ENCODE measurements at places on chromosomes 2 and 18.
A peak's percentile ranks its signal among the peaks of the same experiment; 100 is the strongest.

DNA sequence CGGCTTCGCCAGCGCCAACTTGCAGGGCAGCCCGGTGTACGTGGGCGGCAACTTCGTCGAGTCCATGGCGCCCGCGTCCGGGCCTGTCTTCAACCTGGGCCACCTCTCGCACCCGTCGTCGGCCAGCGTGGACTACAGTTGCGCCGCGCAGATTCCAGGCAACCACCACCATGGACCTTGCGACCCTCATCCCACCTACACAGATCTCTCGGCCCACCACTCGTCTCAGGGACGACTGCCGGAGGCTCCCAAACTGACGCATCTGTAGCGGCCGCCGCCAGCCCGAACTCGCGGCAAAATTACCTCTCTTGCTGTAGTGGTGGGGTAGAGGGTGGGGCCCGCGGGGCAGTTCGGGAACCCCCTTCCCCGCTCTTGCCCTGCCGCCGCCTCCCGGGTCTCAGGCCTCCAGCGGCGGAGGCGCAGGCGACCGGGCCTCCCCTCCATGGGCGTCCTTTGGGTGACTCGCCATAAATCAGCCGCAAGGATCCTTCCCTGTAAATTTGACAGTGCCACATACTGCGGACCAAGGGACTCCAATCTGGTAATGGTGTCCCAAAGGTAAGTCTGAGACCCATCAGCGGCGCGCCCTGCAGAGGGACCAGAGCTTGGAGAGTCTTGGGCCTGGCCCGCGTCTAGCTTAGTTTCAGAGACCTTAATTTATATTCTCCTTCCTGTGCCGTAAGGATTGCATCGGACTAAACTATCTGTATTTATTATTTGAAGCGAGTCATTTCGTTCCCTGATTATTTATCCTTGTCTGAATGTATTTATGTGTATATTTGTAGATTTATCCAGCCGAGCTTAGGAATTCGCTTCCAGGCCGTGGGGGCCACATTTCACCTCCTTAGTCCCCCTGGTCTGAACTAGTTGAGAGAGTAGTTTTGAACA lies 15.1 kb downstream of the HOXD3 start:
- no peak for DNase-seq

DNA sequence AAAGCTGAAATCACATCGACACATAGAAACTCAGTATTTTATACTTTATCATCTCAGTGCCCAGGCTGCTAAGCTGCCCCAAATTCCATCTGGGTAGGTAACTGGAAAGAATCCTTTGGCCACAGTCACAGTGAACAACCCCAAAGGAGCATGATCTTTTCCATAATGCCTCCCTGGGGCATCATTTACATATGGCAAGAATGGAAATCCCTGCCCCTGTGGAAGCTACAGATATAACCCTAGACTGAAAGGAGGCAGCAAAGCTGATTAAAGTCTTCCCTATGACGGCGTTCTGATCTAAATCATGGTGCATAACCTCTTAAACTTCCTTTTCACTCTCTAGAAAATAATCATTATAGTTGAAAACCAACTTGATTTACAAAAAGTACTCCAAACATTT lies 41.5 kb downstream of the MAP3K19 start:
- DNase-seq: no peak

DNA sequence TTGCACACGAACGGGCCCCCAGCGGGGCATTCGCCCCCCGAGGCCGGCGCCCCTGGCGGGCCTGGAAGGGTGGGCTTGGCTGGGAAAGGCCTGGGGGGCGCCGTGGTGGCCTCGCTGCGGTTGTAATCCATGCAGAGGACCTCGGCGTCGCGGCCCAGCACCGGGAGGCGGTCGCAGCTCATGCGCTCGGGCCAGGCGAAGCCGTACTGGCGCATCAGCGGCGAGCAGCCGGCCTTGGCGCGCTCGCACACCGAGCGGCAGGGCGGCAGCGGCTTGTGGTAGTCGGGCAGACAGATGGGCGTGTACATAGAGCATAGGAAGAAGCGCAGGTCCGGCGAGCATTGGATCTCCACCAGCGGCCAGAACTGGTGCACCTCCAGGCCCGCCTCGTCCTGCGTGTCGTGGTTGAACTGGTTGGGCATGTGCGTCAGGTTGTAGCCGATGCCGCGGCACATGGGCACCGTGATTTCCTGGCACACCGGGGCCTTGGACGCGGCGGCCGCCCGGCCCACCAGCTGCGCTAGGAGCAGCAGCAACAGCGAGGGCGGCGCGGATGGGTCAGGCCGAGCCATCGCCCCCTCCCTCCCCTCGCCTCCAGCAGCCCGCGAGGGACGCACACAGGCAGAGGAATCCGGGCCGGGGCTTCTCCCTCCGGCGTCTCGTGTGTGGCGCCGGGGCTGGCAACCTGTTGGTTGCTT lies 1.4 kb downstream of the FZD5 start:
- DNase-seq: no peak

DNA sequence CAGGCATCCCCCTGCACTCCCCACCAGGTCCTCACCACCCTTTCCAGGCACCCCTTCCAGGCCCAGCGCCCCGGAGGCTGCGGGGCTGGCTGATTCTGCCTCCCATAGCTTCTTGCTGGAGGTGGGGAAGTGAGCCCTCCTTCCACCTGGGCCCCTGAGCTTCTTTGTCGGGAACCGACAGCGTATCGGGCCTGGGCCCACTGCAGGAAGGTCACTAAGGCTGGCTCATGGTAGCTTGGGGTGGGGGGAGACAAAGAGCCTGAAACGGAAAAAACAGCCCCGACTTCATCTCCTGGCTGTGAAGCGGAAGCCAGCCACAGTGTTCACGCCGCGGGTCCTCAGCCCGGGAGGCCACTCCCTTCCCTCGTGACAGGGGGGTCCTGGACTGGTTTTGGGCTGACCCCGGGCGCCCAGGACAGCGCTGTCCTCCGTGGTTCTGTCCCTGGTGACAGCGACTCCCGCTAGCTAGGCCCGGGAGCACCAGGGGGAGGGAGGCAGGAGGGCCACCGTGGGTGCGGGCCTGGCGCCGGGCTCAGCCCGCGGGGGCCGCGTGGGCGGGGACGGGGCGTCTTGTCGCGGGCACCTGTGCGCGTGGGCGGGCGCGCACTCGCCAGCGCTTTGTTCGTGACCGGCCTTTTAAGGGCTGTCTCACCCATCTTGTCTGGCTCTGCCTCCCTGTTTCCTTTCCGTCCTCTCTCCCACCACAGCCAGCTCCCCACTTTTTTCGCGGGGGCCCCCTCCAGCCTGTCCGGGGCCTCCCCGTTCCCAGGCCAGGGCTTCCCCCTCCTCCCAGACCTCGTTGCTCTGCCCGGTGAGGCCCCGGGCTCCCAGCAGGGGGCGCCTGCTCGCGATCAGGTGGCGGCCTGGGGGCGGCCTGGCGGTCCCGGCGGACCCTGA lies 64.9 kb downstream of the DNMT3A start:
- DNase-seq: peak; percentile 72

DNA sequence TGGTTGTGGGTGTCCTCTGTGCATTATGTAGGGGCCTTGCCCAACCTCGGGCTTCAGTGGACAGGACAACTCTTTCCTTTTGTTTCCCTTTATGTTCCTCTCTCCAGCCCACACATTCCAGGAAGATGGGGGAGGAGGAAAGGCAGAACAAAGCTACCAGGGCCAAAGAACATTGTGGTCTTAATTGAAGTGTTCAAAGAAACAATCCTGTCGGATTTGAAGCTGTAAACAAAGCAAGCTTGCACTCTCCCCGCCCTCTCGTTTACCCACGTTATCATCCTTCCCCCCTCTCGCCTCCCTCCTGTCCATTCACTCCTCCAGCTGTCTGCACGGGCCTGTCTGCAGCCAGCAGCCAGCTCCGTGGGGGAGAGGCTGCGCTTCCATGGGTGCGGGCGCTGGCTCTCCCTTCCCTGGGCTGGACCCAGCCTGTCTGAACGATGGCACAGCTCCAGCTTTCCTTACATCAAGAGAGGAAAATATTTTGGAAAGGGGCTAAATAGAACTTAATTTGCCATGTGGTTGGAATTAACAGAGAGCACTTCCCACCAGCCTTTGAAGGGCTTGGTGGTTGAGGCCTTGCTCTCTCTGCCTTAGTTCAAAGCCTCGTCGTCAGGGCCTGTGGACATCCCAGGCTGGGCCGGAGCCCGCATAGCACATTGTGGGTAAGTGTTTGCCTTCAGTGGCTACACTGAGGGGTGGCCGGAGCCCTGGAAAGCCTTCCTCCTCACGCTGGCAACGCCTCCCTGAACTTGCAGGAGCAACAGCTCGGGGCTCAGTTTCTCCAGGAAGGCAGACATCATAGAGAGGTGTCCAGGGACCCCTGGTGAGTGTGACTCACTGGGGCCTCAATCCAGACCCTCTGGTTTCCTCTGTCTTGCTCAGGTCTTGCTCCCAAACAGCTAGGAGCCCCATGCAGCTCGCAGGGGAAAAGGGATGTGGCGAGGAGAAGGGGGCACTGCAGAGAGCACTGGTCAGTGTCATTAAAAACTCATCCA lies 60.6 kb upstream of the HS6ST1 start:
- no peak for DNase-seq

- no peak for DNase-seq
Observed at GRCh38 chr2:207525296-207525695, 4.5 kb upstream of the CREB1 start.

DNA sequence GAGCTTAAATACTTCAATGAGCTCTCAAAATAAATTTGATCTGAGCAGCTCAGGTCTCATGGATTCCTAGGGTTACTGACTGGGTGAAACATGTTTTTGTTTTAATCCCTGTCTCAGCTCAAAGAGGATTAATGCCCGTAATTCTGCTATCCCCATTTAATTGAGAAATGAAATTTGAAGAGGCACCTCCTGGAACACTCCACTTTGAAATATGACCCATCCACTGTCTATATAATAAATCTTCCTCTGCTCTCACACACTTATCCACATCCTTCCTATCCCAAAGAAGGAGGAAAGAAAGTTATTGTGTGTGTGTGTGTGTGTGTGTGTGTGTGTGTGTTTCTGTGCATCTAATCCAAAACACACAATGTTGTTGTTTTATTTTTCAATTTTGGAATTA lies 2082.4 kb upstream of the PIK3C3 start:
- no peak for DNase-seq

DNA sequence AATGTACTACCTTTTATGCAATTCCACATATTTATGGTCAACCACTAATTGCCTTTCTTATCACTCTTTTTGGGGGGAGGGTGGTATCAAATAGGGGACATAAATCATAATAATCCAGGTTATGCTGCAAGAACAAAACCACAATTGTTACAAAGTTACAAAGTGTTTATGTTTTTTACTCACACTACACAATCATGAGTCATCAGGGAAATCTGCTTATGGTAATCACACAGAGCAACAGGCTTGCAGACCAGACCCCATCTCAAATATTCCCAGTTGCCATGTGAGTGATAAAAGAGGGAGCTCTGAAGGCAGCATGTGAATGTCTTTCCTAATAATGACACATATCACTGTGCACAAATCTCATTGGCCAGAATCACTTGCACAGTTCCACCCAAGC lies 304.7 kb upstream of the TMEFF2 start:
- DNase-seq: no peak

DNA sequence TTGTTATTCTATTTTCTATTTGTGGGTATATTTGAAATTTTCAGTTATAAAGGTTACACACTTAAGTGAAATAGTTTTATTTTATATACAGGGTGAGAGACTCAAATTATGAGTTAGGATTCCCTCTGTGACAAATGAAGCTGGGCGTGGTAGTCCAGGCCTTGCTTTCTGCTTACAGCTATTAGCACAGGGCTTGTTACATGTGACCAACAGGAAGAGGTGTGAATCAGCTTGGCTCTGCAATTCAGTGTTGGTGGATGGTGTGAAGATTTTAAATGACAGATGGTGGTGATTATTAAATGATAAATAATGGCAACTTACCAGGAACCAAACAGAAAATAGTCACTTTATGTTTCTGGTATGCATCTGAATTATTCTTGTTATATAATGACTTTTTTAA lies 64.4 kb upstream of the NOSTRIN start:
- DNase-seq: no peak

DNA sequence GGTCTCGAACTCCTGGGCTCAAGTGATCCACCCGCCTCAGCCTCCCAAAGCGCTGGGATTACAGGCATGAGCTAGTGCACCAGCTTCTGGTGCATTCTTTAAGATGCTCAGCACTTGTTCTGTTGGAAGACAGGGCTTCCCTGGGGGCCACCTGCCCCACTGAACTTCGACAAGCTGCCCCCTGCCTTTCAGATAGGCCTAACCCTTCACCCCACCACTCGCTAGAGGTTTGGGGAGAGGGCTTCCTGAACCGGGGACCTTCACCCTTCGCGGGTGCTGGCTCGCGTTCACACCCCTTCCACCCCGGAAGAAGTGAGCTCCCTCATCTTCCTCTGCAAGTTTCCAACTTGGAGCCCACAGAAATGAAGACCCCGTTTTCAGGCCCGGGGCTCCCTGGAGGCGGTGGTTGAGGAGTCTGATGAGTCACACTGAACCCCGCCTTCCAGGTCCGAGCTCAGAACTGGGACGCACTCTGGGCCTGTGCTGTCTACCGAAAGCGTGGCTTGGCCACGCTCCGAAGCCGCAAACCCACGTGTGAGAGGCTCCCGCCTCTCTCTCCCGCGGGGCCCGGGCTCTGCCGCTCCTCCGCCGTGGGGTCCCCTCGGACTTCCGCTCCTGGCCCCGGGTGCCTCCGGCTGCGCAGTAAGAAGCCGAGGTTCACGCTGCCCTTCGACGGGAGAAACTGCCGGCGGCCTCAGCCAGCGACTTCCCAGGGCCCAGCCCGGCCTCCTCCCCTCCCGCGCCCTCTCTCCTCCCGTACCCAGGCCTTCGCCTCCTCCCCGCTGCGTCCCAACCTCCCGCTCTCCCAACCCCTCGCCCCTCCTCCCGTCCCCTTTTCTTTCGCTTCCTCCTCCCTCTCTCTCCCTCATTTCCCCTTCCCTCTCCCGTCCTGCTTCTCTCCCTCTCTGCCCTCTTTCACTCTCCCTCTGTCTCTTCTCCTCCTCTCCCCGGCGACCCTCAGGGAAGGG lies 47.5 kb upstream of the SP3 start:
- no peak for DNase-seq

DNA sequence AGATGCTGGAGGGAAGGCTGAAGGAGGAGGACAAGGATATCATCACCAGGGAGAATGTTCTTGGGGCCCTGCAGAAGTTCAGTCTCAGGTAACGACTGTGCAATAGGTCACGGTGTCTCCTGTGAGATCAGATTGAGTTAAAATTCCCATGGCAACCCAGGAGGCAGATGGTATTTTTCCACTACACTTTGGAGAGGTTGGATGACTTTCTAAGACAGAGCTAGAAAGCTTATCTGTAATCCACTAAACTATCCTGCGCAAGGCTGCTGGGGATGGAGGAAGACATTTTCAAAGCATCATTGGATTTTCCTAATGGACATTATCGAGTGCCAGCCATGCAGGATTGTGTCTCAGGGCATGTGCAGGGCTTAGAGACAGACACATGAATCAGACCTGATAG lies 74.6 kb downstream of the ARMC9 start:
- no peak for DNase-seq

GRCh38 chr2:224849264-224849663 lies 133.1 kb upstream of the CCDC195 start:
- no peak for DNase-seq

GRCh38 chr2:212549941-212550340 lies 11.3 kb upstream of the ERBB4 start:
- DNase-seq: no peak

- DNase-seq: no peak
Observed at GRCh38 chr2:112147382-112148168, 9.4 kb downstream of the FBLN7 start.

GRCh38 chr2:42492691-42493467 lies 903 bp downstream of the KCNG3 start:
- DNase-seq: peak; percentile 12

GRCh38 chr18:24725644-24726415 lies 265.4 kb downstream of the HRH4 start:
- DNase-seq: no peak
